ENCODE measurements at places on chromosomes 4 and X. TPM values are rescaled to one million over a fixed set of nuclear protein-coding genes. Genes with fewer than 3 reads are reported as not detected.
A peak's percentile ranks its signal among the peaks of the same experiment; 100 is the strongest.

Gene MMRN1
- total RNA-seq, result 11.9 TPM

Gene NSG1
- total RNA-seq, result 2.4 TPM

Gene PTCHD1
- total RNA-seq, result 0.15 TPM

Gene RADX
- 0.50 TPM for total RNA-seq

Gene COL4A6
- 1.1 TPM for total RNA-seq

Gene FAT1
- total RNA-seq, result 243 TPM

Gene PPP2R2C
- 0.05 TPM for total RNA-seq

Gene MPP1
- total RNA-seq, result 13.0 TPM

Gene GSX2
- not detected for total RNA-seq

Gene KLHL13
- 3.0 TPM for total RNA-seq

DNA sequence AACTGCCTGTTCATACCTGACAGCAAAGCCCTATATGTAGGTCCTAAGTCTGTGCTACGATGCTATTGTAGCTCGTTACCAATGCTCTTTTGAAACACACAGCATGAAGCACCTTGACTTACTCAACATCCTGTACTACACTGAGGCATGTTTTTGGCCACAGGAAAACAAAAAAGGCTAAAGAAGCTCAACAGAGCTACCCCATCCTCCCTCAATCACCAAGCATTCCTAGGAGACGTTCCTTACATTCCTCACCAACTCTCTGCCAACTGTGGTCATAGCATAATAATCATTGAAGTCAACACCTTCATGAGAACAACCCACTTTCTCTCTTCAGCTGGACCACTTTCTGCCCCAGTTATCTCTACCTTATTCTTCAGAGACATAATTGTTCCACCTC, 73.7 kb upstream of the SLC25A43 start:
- no peaks in the 10 kb centered on the region for H3K27me3 ChIP-seq
- H3K27ac ChIP-seq, result no peak overlapping the region
- no peaks in the 10 kb centered on the region for H3K36me3 ChIP-seq
- H3K4me3 ChIP-seq, result no peak overlapping the region
- H3K4me1 ChIP-seq, result no peaks in the 10 kb centered on the region

GRCh38 chr4:98521486-98521885, 136.9 kb downstream of the TSPAN5 start:
- no peak for DNase-seq
- no peaks in the 10 kb centered on the region for H3K36me3 ChIP-seq
- no peak overlapping the region for H3K4me3 ChIP-seq
- no peaks in the 10 kb centered on the region for H3K27me3 ChIP-seq

- DNase-seq, result peak; percentile 30
- peak overlapping the region; percentile 23 for H3K27ac ChIP-seq
- peak overlapping the region; percentile 70 for H3K4me3 ChIP-seq
- peaks cover 7% of the 10 kb centered on the region for H3K4me1 ChIP-seq
Observed at GRCh38 chr4:6575503-6576240, 683 bp downstream of the MAN2B2 start.

GRCh38 chr4:142917678-142918077, 71.6 kb upstream of the INPP4B start:
- H3K4me3 ChIP-seq, result no peak overlapping the region
- H3K4me1 ChIP-seq, result no peaks in the 10 kb centered on the region
- no peaks in the 10 kb centered on the region for H3K27me3 ChIP-seq
- DNase-seq, result no peak
- no peak overlapping the region for H3K27ac ChIP-seq

DNA sequence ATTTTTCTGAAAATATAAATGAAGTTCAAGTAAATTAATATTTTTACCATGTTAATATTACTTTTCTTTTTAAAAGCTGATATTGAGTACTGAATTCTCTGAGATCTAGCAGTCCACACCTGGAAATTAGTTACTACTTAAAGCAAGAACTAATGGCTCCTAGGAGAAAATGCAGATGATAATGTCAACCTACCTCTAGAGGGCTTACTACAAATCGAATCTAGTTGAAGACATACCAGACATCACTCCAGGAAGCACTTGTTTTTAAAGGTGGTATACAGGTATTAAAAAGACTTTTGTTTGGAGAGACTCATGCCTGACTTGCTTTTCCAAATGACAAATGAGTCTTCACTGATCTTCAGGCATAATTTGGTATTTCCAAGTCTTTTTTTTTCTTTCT, 516.4 kb upstream of the BOD1L1 start:
- H3K4me3 ChIP-seq, result no peak overlapping the region
- no peaks in the 10 kb centered on the region for H3K4me1 ChIP-seq
- H3K36me3 ChIP-seq, result no peaks in the 10 kb centered on the region

DNA sequence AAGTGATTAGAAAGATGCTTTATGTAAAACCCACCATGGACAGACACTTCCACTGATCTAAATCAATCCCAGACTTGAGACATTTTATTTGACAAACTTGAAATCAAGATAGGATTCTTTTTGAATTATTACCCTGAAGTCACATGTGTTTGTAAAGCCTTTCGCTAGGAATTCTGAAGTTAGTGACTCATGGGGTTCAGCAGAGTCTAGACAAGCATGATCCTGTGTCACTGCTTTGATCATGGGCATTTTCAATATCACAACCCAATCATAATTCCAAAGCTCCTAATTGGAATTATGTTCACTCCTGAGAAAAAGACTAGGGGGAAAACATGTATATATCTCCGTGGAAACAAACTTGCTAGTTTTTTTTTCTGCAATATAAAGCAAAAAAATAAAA, 67.5 kb upstream of the BMP3 start:
- H3K27me3 ChIP-seq, result no peaks in the 10 kb centered on the region
- no peaks in the 10 kb centered on the region for H3K36me3 ChIP-seq
- no peak for DNase-seq
- no peak overlapping the region for H3K27ac ChIP-seq
- H3K4me3 ChIP-seq, result no peak overlapping the region

DNA sequence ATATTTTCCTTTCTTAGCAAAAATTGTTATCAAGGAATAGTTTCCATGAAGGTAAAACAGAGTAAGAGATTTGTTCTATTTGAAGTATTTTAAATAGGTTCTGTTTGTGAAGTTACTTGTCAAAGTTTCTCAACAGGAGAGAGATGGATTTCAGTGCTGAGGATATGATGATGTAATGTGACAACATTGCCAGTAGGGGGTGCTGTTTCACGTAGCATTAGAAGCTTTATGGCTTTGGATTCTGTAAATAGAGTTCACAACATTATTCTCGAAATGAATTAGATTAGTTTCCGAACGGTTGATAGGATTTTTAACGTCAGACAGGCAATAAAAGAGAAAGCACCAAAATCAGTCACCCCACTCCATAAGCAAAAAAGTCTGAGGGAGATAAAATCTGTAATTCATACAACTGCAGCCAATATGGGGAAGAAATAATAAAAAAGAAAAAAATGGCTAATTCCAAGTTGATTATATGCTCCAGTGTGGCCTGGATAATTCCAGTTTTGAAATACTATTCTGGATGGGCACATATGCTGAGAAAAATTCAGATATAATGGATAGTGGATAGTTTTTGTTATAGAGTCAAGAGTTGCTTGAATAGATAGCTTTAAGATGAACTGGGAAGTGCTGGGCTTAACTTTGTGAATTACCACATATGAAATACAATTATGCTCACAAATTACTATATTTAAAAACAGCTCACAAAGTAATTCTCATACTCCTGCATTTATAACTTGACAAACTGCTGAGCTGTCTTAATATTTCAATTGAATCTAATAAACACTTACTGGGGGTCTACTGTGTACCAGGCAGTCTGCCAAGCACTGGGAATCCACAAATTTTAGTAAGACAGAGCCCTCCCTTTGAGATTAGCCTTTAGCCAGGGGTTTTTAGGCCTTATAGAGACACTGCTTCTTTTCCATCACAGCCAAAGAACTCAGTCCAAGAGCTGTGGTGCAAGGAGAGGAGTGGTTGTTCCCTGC, 109.1 kb downstream of the GPAT3 start:
- no peak overlapping the region for H3K27ac ChIP-seq
- DNase-seq, result no peak
- no peak overlapping the region for H3K4me3 ChIP-seq
- H3K27me3 ChIP-seq, result no peaks in the 10 kb centered on the region

DNA sequence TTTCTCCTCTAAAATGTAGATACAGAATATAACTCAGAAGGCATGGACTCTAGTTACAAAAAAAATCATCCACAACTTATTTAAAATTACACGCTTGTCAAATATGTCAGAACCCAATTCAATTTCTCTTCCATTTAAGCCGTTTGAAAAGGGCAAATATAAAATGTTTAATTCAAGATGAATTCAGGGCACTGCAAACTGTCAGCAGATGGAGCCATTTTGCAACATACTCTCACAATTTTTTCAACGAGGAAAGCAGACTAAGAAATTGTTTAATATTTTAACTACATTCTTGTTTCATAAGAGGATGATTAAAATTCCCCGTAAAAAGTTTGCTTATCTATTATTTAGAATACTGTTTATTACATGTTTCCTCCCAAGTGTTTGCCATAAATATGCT, 321.3 kb upstream of the CPXCR1 start:
- DNase-seq, result no peak
- no peak overlapping the region for H3K27ac ChIP-seq
- H3K36me3 ChIP-seq, result no peaks in the 10 kb centered on the region
- H3K27me3 ChIP-seq, result no peaks in the 10 kb centered on the region
- no peaks in the 10 kb centered on the region for H3K4me1 ChIP-seq
- no peak overlapping the region for H3K4me3 ChIP-seq

DNA sequence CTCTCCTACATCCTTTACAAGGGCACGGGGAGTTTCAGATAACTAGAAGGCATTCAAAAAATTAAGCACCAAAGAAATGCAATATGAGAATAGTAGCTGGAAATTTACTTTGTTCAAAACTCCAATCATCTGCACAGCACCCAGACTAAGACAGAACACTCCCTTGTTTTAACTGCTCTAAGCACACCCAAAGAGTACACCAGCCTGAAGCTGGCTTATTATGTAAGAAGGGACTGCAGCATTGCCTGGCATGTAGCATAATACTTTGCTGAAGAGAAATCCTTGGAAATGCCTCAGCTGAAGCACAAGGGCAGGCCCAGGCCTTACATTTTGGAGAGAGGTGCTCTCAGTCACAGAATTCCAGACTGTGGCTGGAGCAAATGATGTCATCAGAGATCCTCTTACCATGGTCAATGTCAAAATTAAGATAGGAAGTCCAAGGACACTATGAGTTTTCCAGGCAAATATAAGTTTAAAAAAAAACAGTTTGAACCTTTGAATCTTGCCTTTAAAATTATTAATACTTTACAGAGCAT, 14.8 kb downstream of the ARHGEF6 start:
- no peak for DNase-seq
- no peak overlapping the region for H3K4me3 ChIP-seq
- H3K27me3 ChIP-seq, result peaks cover 6% of the 10 kb centered on the region
- H3K4me1 ChIP-seq, result no peaks in the 10 kb centered on the region
- no peak overlapping the region for H3K27ac ChIP-seq
- no peaks in the 10 kb centered on the region for H3K36me3 ChIP-seq

GRCh38 chr4:112144546-112145325, 518 bp upstream of the FAM241A start:
- no peaks in the 10 kb centered on the region for H3K27me3 ChIP-seq
- H3K4me1 ChIP-seq, result no peaks in the 10 kb centered on the region
- peak overlapping the region; percentile 79 for H3K4me3 ChIP-seq
- H3K36me3 ChIP-seq, result no peaks in the 10 kb centered on the region
- H3K27ac ChIP-seq, result no peak overlapping the region

GRCh38 chrX:108590496-108590895, 145.9 kb downstream of the IRS4 start:
- no peaks in the 10 kb centered on the region for H3K36me3 ChIP-seq
- H3K27ac ChIP-seq, result no peak overlapping the region
- no peak for DNase-seq
- H3K4me3 ChIP-seq, result no peak overlapping the region
- no peaks in the 10 kb centered on the region for H3K27me3 ChIP-seq

DNA sequence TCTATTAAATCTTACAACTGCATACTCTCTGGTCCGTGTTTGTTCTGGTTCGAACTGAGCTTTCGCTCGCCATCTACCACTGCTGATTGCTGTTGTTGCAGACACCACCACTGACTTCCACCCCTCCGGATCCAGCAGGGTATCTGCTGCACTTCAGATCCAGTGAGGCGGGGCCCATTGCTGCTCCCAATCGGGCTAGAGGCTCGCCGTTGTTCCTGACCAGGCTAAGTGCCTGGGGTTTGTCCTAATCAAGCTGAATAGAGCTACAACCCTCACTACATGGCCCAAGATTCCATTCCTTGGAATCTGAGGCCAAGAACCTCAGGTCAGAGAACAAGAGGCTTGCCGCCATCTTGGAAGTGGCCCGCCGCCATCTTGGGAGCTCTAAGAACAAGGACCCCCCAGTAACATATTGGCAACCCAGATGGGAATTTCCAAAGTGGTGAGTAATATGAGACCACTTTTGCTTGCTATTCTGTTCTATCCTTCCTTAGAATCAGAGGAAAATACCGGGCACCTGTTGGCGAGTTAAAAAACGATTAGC, 43.3 kb downstream of the ENOPH1 start:
- no peaks in the 10 kb centered on the region for H3K36me3 ChIP-seq
- no peak for DNase-seq
- H3K27ac ChIP-seq, result no peak overlapping the region
- H3K4me1 ChIP-seq, result no peaks in the 10 kb centered on the region

DNA sequence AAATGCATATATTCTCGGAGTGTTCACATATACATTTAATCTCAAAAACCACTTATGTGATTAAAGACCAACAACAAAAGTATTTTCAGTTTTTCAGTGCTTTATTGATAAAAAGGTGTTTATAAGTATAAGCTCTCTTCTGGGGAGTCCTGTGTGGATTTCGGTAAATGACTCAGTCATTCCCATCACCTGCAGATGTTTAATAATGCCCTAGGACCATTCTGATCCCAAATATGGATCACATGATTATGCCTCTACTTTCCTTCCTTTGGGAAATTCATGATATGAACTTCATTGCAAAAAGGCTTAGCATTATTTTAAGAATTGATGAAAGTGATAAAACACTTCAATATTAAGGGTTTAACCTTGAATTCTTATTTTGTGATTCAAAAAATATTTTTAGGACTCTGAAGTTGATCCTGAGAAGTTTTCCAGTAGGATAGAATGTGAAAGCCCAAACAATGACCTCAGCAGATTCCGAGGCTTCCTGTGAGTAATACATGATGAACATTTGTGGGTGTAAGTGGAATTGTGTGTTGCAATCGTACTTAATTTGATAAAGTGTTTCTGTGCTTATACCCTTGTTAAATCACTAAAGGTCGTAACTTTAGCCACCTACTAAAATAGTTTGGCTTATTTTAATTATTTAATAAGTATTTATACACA, 40.2 kb downstream of the ATP10D start:
- H3K27me3 ChIP-seq, result no peaks in the 10 kb centered on the region
- H3K36me3 ChIP-seq, result no peaks in the 10 kb centered on the region
- no peak overlapping the region for H3K4me3 ChIP-seq
- no peak for DNase-seq

All from colonic mucosa (tissue), 4 donors.